COLO829 (cell line): ENCODE measurements at places on chromosomes 4 and X.

DNA sequence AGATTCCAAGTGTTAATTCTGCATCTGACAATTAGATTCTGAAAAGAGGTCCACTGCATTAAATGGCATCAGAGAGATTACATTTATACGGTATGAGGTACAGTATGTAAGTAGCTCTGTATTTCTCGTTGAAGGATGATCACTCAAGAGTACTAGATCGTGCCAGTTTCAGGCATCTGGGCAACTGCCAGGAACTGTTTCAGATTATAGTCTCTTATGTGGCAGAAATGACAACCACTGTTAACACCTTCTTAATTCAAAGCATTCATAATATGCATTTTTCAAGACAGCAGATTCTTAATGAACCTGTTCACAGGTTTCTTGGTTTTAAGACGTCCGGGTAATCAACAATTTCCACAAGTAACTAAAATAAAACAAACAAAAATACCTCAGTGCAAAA lies 1.6 kb downstream of the ANKRD50 start:
- DNase-seq: no peak

DNA sequence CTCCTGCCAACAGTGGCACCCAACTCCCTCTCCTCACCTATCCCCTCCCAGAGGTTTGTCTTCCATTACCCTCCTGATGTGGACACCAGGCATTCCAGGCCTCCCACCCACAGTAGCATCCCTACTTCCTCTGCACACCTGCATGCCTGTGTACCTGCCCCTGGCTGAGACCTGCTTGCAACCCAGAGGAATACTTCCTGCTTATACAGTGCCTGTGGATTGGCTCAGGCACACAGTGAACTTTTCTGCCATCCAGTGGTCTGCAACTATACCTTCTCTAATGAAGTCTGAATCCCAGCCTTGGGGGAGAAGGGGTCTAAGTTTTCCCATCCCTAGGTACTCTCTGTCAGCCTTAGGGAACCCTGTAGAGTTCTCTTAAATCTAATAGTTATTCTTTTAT lies 169.9 kb downstream of the IQCM start:
- peak; percentile 8 for DNase-seq

GRCh38 chr4:88527787-88528186 lies 4.2 kb upstream of the PYURF start:
- no peak for DNase-seq

DNA sequence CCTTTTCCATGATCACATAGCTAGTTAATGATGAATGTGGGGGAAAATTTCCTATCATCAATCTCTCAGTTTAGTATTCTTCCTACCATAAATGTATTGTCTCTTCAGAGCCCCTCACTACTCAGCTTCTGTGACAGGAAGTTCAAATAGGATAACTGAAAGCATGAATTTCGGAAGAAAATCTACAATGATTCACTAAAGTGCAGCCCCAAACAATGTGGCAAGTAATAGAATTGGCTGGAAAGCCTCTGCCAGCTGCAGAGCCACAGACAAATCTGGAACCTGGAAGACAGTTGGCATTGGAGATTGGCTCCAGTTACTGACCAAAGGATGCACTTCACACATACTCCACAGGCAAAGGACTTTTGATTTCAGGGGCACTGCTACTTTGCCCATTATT lies 35.2 kb downstream of the EGF start:
- no peak for DNase-seq

DNA sequence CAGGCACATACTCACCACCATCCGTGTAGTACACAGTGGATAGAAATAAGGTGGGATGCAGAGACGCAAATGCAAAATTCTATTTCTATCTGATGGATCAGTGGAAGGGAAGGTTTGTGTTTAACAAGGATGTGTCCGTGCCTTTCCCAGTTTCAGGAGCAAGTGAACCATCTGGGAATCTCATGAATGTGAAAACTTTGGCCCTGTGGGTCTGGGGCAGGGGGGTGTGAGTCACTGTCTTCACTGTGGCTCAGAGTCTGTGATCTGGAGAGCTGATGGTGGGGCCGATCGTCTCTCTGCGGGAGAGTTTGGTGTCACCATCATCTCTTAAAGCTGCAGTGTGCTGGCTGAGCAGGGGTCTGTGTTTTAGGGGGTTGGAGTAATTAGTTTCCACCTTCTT lies 179.3 kb upstream of the STS start:
- no peak for DNase-seq

GRCh38 chr4:140252141-140252741 lies 98.3 kb upstream of the MAML3 start:
- no peak for DNase-seq

DNA sequence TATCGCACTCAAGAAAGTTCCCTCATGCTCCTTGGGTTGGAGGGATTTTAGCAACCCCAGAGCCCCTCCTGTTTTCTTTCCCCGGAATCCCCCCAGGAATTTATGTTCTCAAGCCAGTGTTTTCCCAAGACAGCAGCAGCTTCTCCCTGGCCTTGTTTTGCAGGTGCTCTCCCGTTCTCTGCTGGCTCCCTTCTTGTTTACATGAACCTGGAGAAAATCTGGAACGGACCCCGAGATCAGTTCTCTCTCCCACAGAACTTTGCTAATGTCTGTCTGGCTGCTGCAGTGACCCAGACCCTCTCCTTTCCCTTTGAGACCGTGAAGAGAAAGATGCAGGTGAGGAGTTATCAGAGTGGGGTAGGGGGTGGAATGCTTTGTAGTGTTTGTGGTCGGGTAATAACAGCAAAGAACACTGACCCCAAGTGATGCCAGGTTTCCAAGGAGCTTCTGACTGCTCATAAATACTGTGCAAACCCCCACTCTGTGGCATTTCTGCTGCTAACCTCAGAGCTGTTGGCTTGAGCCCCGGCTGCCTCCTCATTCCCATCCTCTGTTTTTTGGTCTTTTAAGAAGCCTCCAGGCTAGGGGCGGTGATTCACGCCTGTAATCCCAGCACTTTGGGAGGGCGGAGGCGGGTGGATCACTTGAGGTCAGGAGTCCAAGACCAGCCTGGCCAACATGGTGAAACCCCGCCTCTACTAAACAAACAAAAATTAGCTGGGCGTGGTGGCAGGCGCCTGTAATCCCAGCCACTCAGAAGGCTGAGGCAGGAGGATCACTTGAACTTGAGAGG lies 11.1 kb downstream of the SLC25A43 start:
- peak; percentile 45 for DNase-seq

GRCh38 chr4:33073811-33074210 lies 2353.6 kb downstream of the PCDH7 start:
- no peak for DNase-seq

GRCh38 chr4:108502356-108502755 lies 118.0 kb upstream of the RPL34 start:
- DNase-seq: no peak

DNA sequence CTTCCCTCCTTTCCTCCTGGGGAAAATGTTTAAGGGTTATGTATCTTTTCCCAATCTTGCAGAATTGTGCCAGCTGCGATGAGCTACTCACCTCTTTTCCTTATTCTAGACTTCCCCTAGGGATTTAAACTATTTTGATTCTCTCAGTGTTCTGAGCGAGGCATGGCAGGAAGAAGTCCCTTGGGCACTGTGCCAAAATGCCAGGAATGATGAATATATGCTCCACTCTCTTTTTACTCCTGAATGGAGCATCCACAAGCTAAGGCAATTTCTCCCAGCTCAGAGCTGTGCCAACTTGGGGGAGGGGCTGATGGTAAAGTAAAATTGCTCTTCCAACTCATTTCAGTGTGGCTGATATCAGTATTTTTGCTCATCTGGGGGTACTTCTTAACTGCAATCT lies 4.0 kb upstream of the C4orf17 start:
- peak; percentile 21 for DNase-seq

DNA sequence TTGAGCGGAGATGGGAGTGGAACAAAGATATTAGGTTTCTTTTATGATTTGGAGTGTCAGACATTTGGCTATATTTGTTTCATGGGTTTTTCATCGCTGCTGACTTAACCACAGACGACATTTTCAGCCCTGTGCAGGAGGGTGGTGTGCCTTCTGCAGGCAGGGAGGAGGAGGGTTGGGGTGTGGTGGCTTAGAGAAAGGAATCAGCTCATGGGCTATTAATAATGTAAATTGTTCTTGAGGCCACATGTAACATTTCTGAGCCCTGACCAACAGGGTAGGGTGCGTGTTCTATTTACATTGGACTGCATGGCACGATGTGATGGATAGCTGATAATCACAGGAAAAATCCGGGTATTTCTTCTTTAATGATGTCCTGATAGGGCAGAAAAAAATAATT lies 67.6 kb downstream of the POLA1 start:
- DNase-seq: no peak

DNA sequence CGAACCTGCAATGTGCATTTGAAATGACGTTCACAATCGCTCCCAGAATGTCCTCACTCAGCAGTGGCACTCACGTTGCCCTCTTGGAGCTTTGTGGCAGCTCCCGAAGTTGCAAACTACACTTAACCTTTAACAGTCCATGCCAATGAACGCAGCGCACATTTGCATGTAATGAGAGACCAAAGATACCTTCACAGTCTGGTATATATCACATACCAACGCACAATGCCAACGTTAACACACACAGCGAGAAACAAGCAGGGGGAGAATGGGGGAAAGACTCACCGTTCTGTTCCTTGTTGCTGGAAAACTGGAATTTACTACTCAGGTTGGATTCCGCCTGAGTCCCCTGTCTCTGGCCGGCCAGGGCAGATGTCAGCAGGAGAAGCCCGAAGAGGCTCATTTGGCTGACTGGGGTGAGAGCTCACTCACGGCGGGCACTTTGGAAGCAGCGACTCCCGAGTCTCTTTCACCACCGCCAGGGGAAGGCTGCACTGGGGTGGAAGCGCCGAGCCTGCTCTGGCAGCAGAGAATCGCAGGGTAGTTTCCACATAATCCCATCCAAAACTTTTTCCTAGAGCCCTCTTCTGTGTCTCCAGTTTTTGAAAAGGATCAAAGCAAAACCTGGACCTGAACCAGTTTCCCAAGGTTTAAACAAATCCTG lies 966 bp downstream of the PDGFC start:
- DNase-seq: peak; percentile 53

DNA sequence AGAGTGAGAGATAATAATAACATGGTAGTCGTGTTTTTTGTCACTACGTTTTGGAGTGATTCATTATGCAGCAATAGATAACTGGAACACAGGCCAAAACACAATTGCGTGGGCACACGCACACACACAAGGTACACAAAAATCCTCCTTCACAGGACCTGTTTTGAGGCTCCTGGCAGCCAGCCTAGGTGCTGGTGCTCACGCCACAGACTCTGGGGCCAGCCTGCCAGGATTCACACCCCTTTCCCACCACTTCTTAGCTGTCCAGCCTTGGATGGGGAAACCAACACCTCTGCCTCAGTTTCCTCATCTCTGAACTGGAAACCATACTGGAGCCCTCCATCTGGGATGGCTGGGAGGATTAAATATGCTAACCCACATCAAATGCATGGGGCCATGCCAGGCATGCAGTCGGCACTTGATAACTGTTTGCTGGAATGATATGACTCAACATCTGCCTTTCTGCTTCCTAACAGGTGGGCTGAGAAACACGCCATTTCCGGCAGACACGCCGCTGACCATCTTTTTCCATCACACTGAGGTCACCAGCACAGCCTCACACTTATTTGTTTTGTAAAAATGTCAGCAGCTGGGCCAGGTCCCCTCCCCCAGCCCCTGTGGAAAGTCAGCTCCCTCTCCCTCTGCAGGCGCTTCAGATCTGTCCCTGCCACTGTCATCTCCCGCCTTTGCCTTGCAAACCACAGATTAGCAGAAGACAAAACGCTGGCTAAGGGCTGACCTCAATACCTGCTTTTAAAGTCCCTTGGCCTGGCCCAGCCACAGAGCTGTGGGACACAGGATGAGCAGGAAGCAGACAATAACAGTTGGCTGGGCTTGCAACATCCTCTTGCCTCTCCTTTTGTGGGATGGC lies 237.5 kb downstream of the BCOR start:
- DNase-seq: peak; percentile 20

- DNase-seq: no peak
These were observed 43.5 kb downstream of the FMR1NB start for GRCh38 chrX:148024425-148025148.

- DNase-seq: no peak
These were observed 9.4 kb downstream of the ATRX start for GRCh38 chrX:77776659-77777058.

GRCh38 chrX:20967725-20968124 lies 406.5 kb upstream of the CNKSR2 start:
- DNase-seq: no peak

DNA sequence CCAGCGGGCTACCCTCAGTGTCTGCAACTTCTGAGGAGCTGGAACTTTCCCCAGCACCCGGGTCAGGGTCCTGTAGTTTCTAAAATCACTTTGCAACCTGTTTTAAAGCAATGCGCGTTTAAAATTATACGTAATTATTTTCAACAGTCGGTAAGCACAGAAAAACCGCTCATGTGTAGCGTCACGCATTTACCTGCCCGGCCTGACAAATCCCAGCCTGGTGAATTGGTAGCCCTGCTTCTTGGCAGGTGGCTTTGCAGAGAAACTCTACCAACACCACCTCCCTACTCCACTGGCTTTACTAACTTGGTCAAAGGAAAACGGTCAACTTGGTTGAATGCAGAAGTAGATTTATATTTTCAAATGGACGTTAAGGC lies 640 bp downstream of the BANK1 start:
- no peak for DNase-seq

DNA sequence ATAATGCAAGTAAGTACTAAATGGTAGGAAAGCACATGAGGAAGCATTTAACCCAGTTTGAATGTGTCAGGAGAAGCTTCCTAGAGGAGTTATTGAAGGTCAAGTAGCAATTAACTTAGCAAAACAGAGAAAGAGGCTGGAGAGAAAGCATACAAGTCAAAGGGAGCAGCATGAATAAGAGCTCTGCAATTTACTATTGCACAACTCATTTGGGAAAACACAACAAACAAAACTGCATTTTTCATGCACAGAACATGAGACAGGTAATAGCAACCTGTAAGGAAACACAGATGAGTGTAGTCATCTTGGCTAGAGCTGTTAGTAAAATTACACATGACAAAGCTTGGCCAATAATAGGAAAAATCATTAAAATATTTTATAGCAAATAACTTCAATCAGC lies 538.1 kb downstream of the PPP4R3C start:
- DNase-seq: no peak

- DNase-seq: no peak
These were observed 63.7 kb downstream of the ZFYVE28 start for GRCh38 chr4:2354760-2355159.
